ENCODE measurements at places on chromosomes 2 and 18. TPM values are rescaled to one million over a fixed set of nuclear protein-coding genes. Genes with fewer than 3 reads are reported as not detected.

TUBB8B gene
- not detected for total RNA-seq

SPDYA gene
- total RNA-seq: 1.3 TPM

IL37 gene
- not detected for total RNA-seq

DRC1 gene
- total RNA-seq: under 0.01 TPM

SCYGR7 gene
- total RNA-seq: not detected

R3HDM1 gene
- total RNA-seq: 5.0 TPM

DUSP11 gene
- total RNA-seq: 17.0 TPM

KLF7 gene
- 5.3 TPM for total RNA-seq

CFAP210 gene
- total RNA-seq: 0.17 TPM

IL1R2 gene
- 0.79 TPM for total RNA-seq

RFTN2 gene
- total RNA-seq: 3.6 TPM

WNT10A gene
- not detected for total RNA-seq

LRRTM4 gene
- total RNA-seq: 0.16 TPM

SERPINB2 gene
- 1.4 TPM for total RNA-seq

ARHGAP28 gene
- 5.0 TPM for total RNA-seq

GMCL1 gene
- 3.8 TPM for total RNA-seq

CHST9 gene
- not detected for total RNA-seq

QPCT gene
- total RNA-seq: 8.8 TPM

CTLA4 gene
- not detected for total RNA-seq

NEURL3 gene
- total RNA-seq: 0.16 TPM

Measured in bronchial smooth muscle cell (primary cell).